ENCODE measurements at places on chromosomes 11 and 22.

DNA sequence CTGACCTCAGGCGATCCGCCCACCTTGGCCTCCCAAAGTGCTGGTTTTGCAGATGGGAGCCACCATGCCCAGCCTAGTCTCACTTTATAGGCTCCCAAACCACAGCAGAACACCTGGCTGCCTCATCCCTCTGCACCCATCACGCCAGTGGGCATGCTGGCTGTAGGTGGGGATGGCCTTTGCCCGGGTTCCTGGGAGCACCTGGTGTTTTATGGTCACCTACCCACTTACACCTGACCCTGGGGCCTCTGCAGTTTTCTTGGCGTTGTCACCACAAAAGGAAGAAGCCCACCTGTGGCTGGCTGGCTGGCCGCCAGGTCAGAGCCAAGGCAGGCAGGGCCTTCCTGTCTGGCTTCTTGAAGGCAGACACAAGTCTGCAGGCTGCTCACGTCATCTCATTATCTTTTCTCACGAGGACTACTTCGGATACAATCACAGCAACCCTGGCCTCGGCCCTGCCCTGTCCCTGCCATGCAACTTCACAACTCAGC lies 8.2 kb downstream of the RRP7A start:
- no peak for DNase-seq

DNA sequence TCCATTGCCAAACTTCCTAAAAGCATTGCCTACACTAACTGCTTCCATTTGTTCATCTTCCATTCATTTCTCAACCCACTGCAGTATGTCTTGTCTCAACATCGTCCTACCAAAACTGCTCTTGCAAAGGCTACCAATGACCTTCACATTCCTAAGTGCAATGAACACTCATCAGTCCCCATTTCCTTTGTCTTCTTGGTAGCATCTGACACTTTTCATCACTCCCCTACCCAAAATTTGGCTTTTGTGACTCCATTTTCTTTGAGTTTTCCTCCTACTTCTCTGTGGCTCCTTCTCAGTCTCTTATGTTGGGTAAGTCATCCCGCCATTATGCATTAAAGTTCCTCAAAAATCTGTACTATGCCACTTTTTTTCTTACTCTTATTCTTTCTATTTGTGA lies 135.4 kb downstream of the CCDC81 start:
- no peak for DNase-seq

DNA sequence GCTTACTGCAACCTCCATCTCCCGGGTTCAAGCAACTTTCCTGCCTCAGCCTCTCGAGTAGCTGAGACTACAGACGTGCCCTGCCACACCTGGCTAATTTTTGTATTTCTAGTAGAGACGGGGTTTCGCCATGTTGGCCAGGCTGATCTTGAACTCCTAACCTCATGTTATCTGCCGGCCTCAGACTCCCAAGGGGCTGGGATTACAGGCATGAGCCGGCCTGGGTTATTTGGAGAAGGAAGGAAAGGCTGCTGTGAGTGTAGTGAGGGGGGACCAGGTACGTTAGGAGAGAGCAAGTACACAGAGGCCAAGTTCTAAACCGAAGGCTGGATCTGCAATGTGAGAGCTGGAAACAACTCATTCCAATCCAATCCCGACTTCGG lies 453 bp downstream of the BATF2 start:
- no peak for DNase-seq

- DNase-seq = no peak
Measured at GRCh38 chr11:126766440-126766839, 234.1 kb downstream of the KIRREL3 start.

- no peak for DNase-seq
Measured at GRCh38 chr11:131979364-131979763, 608.9 kb downstream of the NTM start.

GRCh38 chr22:24474221-24474620 lies 20.9 kb upstream of the UPB1 start:
- no peak for DNase-seq

DNA sequence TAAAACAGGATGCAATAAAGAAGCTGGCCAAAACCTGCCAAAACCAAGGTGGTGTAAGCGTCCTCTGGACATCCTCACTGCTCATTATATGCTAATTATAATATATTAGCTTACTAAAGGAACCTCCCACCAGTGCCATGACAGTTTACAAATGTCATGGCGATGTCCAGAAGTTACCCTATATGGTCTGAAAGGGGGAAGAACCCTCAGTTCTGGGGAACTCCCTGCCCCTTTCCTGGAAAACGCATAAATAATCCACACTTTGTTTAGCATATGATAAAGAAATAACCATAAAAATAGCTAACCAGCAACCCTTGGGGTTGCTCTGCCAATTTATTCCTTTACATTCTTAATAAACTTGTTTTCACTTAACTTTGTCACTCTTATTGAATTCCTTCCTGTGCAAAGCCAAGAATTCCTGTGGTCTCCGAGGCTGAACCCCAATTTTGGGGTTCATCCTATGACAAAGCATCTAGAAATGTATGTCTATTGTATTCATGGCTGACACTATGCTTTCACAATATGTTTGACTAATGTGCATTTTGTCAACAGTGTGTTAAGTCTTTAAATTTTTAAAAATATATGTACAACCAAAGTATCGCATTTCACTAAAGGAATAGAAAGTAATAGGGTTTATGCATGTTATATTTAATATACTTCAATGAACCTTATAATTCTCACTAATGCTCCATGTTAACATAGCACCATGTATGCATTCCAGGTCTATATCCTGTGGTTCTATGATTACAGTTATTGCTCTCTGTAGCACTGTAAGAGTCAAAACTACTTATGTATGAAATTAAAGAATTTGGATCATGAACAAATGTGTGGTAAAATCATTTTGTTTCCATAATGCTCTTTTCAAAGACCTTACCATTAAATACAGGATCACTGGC lies 25.1 kb downstream of the LGR4 start:
- no peak for DNase-seq

GRCh38 chr11:4523666-4524065 lies 21.3 kb upstream of the OR52M1 start:
- DNase-seq = no peak

DNA sequence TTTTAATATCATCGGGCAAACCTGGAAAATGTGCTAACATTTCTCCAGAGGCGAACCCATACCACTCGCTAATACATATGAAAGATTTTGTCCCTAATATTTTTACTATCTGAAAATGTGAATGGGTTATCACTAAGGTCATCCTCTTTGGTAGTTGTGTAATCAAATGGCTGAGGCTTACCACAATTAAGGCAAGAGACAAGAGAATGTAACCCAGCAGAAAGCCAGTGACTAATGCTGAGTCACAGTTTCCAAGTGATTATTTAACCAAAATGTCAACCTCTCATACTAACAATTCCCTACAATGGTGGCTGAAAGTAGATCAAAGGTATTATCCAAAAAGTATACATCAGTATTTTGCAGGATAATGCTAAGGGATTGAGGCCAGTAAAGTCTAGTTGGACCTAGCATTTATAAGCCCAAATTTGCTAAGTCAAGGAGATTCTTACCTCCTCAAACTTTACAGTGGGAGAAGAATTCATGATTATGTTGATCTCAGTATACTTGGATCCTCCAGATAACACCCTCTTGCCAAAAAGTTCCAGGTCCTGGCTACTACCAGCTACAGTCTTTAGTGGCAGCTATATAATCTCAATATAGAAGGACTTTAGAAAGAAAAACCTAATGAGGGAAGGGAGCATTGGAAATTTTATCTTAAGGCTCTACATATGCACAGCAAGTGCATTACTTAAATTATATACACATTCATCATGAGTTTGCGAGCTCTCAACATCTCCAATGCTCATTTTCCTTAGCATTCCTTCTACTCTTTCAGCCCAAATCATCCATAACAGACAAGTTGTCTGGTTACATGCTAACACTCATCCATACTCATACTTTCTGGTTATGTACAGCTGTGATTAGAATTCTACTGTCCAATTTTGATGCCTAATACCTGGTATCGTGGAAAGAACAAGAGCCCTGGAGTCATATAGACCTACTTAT lies 25.4 kb downstream of the SIK3 start:
- peak; percentile 92 for DNase-seq

- DNase-seq = no peak
Measured at GRCh38 chr22:44549701-44550100, 51.7 kb upstream of the RTL6 start.

- DNase-seq = no peak
Measured at GRCh38 chr11:71200761-71201160, 51.6 kb downstream of the SHANK2 start.

DNA sequence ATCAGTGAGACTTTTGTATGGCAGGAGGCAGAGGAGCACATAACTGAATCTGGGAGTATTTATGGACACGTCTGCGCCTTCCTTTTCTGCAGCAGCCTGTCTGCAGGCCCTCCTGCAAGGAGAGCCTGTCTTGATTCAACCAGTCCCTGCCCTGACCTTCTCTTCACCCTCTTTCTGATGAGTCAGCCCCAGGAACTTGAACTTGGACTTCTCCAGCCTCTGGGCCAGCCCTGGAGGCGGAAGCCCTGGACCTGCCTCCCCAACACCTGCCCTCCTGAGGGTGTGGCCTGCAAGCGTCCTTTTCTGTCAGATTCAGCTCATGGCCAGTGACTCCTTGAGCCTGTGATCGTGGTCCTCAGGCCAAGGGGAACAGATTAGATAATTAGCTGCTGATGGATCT lies 20.0 kb downstream of the DAGLA start:
- no peak for DNase-seq

- peak; percentile 52 for DNase-seq
Measured at GRCh38 chr22:32318361-32318760, 39.3 kb upstream of the RFPL3 start.

- peak; percentile 27 for DNase-seq
Measured at GRCh38 chr11:20474176-20474881, 86.8 kb downstream of the PRMT3 start.

GRCh38 chr11:23688835-23689234 lies 808.0 kb upstream of the LUZP2 start:
- DNase-seq = peak; percentile 4

Data from dermis microvascular lymphatic vessel endothelial cell (primary cell).